ENCODE measurements at places on chromosomes 5 and 9.

DNA sequence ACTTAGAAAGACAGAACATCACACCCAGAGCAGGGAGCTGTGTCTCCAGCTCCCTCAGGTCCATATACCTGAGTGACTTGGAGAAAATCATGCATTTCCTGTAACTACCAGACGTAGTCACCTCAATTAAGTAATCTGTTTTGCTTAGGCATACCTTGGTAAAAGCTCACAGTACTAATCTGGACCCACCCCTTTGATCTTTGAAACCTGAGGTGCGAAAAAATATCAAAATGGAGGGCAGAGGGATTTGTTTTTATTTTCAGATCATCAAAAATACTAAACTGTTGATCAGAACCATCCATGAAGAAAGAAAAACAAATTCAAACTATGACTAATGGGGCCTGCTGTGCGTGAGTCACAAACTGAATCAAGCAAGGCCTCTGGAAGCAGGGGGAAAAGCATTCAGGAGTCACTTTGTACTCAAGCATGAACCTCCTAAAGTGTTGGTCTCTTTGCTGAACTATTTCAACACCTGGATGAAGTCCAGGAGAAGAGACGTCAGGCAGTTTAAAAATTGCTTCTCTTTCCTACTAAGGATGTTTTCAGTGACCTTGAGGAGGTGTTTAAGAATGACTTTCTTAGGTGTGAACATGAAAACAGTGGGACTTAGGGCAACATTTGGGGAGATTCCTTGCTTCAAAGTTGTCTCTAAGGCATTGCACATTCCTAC lies 76.3 kb downstream of the MUSK start:
- DNase-seq, result no peak

DNA sequence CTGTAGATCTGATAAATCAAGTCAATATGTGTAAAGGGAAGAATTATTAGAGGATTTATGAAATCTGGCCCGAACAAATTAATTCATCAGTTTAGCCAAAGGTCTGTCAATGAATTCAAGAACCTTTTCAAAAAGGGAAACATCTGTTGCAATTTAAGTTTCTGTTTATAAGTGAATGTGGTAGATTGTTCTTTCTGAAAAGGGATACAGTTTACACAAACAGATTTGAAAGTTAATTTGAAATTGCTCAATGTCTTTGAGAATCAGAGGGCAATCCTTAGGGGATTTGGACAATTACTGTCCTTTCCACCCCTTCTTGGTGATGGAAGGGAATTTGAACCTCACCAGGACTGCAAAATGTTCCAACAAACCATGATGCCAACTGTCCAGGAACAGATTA lies 29.7 kb upstream of the ERCC6L2 start:
- DNase-seq, result no peak

DNA sequence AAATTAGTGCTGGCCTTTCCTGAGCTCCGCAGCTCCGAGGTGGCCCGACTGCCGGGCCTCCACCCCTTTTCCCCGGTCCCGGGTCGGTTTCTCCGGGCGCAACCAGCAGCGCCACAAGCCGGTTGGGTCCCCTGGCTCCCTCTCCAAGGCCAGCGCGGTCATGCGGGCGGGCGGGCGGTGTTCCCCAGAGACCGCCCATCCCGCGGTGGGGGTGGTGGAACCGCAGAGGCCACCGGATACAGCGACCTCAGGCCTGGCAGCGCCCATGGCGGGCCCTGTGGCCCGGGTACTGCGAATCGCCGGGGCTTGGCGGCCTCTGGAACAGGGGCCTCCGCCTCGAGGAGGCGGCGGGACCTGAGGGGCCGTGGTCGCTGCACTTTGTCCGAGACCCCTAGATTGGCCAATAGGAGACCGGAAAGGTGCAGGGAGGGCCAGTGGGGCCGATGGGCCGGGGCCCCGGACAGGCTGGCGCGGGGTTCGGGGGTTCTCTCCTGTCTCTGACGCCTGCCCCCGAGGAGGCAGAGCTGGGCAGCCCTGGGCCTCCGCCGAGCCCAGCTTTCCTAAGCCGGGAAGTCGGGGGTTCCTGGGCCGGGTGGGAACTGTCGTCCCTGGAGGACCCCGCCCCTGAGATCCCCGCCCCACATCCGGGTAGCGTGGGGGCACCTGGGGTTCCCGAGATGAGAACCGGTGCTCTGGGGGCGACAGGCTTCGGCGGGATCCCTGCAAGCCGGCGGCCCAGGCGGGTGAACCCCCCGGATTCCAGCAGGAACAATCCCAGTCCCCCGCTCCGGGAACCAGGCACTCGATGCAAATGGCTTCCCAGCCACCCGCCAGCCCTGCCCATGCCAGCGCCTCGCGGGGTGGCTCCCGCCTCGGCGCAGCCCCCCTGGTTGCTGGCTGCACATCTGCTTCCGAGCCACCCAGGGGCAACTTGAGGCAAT lies 293.9 kb downstream of the ZSWIM6 start:
- peak; percentile 47 for DNase-seq

DNA sequence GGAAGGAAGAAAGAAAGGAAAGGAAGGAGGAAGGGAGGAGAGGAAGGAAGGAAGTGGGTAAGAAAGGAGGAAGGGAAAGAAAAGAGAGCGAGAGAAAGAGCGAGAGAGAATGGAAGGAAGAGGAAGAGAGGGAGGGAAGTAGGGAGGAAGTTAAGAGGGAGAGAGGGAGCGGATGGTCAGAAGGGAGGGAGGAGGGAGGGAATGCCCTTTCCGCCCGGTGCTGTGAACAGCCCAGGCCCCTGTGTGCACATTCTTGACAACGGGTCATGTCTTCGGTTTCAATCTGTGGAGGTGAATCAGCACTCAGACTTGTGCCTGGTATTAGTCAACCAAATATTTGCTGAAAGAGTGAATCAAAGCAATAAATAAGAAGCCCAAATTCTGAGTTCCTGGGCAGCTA lies 39.2 kb downstream of the PRUNE2 start:
- DNase-seq, result no peak

DNA sequence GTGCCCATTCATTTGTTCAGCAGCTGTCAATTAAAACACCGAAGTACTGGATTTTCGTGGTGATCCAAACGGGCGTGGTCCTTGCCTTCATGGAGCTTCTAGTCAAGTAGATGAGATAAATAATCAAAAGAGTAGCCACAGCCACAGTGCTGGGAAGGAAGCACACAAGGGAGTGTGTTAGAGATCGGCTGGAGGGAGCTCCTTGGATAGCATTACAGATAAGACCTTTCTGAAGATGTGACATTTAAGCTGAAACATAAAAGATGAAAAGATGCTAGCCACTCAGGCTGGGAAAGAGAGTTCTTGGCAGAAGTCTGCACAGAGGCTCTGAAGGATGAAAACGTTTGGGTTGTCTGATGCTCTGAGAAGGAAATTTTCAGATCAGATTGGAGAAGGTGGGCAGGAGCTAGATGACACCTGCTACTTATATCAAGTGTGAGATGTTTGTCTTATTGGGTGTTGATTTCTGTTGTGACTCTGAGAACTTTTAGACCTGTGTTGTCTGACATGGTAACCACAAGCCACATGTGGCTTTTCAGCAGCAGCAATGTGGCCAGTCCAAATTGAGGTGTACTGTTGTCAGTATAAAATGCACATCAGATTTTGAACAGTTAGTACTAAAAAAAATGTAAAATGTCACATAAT lies 123.9 kb downstream of the TLE4 start:
- DNase-seq, result no peak

DNA sequence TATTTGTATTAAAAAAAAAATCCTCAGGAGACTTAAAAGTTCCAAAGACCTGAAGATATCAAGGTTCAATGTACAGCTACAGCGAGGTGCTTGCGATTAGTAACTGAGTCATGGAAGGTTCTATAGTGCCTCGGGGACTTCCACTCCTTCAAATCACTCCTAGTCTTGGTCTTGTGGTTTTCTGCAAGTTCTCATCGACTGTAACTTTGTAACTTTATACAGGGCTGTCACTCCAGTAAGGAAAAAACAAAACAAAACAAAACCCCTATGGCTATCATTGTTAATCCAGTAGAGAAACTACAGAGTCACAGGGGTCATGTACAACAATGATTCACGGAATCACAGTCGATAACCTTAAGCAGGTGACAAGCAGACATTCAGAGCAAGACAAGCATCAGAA lies 39.8 kb upstream of the SELENOP start:
- DNase-seq, result no peak

GRCh38 chr9:17021387-17021970 lies 113.4 kb upstream of the CNTLN start:
- no peak for DNase-seq

- no peak for DNase-seq
These were observed 18.8 kb downstream of the SMIM32 start for GRCh38 chr5:136174021-136174659.

DNA sequence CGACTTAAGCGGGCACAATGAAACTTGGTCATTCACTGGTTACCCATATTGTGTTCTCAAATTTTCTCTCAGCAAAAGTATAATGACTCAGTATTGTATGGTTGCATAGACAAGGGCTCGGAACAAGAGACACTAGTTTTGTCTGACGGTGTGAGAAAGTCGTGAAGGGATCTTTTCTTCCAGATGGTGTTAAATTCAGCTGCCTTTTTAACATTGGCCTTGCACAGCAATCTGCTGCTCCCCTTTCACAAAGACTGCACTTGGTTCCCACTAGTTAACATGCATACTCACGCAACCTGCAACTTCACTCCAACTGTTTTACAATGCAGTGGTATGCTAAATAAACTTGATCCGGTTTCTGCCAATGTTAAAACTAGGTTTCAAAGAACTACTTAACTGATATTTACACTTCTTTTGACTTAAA lies 219.2 kb downstream of the MEF2C start:
- no peak for DNase-seq
